NCI-H460 (cell line): ENCODE measurements at places on chromosomes 12 and 14. TPM values are rescaled to one million over a fixed set of nuclear protein-coding genes. Genes with fewer than 3 reads are reported as not detected.

GRCh38 chr12:124550123-124551089 is 17.0 kb downstream of the NCOR2 start:
- no peak for DNase-seq

- DNase-seq = no peak
Observed at GRCh38 chr12:3935078-3935477, 61.9 kb upstream of the PARP11 start.

GRCh38 chr14:68471029-68471963 is 321.6 kb downstream of the ZFP36L1 start:
- DNase-seq = no peak

GRCh38 chr12:79566452-79567174 is 124.2 kb downstream of the PAWR start:
- DNase-seq = no peak

DNA sequence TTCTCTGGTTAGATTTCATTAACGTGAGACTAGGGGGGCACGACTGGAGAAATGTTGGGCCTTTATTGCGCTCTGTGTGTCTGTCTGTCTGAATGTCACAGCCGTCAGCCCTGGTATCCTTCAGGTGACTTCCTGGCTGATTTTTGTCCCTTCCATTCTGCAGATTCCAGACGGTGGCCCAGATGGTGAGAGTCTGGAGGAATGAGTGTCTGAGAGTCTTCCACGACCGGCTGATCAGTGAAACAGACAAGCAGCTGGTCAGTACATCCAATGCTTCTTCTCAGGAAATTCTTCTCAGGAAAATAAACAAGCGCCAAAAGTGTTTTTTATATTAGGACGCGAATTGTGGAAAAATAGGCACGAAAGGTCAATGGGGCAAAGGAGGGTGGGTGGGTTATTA is 93.5 kb downstream of the CCDC92 start:
- no peak for DNase-seq

- DNase-seq = no peak
Observed at GRCh38 chr12:96371790-96372699, 28.2 kb downstream of the CDK17 start.

GRCh38 chr12:30110958-30111586 is 327.3 kb upstream of the TMTC1 start:
- no peak for DNase-seq

DNA sequence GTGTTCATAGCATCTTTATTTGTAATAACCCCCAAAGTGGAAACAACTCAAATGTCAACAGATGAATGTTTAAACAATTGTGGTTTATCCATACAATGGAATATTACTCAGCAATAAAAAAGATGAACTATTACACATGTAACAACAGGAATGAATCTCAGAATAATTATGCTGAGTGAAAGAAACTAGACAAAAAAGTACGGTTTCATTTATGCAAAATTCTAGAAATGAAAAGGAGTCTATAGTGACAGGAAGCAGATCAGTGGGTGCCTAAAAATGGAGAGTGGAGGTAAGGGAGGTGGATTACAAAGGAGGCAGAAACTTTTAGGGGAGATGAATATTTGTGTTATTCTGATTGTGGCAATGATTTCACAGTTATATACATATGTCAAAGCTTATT is 4.8 kb downstream of the PRKCH start:
- DNase-seq = no peak

- no peak for DNase-seq
Observed at GRCh38 chr12:111443586-111443985, 37.9 kb downstream of the SH2B3 start.

- DNase-seq = no peak
Observed at GRCh38 chr12:46560089-46560488, 187.5 kb upstream of the SLC38A2 start.

The FGF6 gene
- not detected in 2 replicates for total RNA-seq

The PLEK2 gene
- total RNA-seq = 5.9 and 7.1 TPM in 2 replicates

The FLVCR2 gene
- total RNA-seq = 0.23 and 0.62 TPM in 2 replicates

The VWF gene
- total RNA-seq = 0.02 and 0.06 TPM in 2 replicates
